ENCODE measurements at places on chromosomes 13 and 19.

GRCh38 chr19:37251308-37252229, 33.6 kb downstream of the ZNF383 start:
- peak; percentile 95 for DNase-seq

GRCh38 chr13:101393140-101393539, 23.2 kb downstream of the NALCN start:
- no peak for DNase-seq

DNA sequence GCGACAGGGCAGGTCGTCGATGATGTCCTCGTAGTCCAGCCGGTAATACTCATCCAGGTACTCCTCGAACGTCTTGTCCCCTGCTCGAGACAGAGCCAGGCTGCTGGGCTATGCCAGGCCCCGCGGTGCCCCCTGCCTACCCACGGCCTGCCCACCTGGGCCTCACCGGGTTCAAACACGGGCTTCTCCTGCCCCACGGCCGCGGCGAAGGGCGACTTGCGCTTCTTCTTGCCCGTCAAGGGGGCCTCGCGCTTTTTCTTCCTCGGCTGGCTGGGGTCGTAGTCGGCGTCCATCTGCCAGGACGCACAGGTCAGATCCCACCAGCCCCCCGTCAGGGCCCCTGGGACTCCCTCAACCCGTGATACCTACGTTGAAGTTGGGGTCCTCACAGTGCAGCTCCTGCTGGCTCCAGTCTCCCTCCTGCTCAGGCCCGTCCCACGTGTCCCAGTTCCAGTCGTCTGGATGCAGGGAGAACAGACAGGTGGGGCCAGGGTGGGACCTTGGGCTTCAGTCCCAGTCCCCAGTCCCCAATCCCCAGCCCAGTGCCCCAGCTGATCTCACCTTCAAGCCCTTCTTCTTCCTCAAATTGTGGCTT, 8.1 kb downstream of the KRI1 start:
- DNase-seq = no peak

GRCh38 chr13:51781246-51782022, 22.5 kb downstream of the DHRS12 start:
- DNase-seq = no peak

- DNase-seq = no peak
Measured at GRCh38 chr19:2268861-2269243, 12.6 kb upstream of the JSRP1 start.

DNA sequence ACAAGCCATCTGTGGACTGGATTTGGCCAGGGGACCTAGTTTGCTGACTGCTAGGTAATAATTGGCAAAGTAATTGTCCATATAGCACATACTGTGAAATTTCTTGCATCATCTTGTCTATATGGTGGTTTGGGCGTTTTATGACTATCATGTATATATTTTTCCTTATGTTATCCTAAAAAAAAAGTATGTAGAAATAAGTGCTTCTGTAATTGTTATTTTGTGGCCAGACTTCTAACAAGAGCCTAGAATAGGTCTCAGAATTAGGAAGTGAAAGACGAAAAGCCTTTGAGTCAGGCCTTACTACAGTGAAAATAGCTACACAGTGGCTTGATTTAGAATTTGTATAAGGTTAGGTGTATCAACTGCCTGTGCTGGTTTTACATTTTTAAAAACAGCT, 4.2 kb downstream of the FNDC3A start:
- no peak for DNase-seq

GRCh38 chr13:46964789-46965527, 68.1 kb upstream of the HTR2A start:
- peak; percentile 54 for DNase-seq

GRCh38 chr19:4388337-4389063, 11.8 kb downstream of the SH3GL1 start:
- no peak for DNase-seq

GRCh38 chr13:104011505-104012241, 945.5 kb upstream of the SLC10A2 start:
- no peak for DNase-seq

GRCh38 chr19:5851302-5851701, at the start of gene FUT3:
Gene FUT3, minus strand, starts transcription at chr19:5851449.
- DNase-seq = no peak

GRCh38 chr13:20891768-20892167, 10.8 kb downstream of the XPO4 start:
- DNase-seq = no peak

DNA sequence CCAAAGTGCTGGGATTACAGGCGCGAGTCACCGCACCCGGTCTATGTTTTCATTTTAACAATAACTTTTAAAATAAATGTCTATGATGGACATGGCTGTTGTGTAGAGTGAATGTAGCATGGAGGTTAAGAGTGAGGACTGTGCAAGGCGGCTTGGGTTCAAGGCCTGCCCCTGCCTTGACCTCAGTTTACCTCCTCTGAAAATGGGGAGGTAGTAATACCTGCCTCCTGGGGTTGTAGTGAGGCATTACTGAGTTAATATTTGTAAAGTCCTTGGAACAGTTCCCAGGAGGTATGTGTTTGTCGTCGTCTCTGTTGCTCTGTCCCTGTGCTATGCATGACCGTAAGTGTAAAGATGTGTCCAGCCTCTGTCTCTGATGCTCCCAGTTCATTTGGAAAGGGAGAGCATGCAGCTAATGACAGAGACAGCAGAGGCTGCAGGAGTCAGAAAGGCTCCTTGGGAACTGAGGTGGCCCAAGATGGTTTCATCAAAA, 9.4 kb downstream of the GARRE1 start:
- DNase-seq = no peak

- DNase-seq = no peak
Measured at GRCh38 chr13:38384171-38384570, 34.5 kb downstream of the UFM1 start.

- no peak for DNase-seq
Measured at GRCh38 chr19:23913931-23914330, 755 bp upstream of the ZNF726 start.

DNA sequence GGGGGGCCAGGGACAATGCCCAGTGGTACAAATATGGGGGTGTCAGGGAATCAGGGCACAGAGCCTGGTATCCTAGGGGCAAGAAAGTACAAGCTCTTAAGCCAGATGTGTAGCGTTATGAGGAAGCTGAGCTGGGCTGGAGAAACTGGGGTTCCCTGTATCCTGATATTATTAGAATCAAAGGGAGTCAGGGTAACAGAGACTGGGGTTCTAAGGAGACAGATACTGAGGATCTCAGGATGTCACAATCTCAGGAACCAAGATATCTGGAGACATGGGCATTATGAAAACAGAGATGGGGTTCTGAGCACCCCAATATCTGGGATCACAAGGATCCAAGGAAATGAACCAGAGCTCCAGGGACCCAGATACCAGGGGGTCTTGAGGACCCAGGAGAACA, 784 bp downstream of the BCL3 start:
- no peak for DNase-seq

DNA sequence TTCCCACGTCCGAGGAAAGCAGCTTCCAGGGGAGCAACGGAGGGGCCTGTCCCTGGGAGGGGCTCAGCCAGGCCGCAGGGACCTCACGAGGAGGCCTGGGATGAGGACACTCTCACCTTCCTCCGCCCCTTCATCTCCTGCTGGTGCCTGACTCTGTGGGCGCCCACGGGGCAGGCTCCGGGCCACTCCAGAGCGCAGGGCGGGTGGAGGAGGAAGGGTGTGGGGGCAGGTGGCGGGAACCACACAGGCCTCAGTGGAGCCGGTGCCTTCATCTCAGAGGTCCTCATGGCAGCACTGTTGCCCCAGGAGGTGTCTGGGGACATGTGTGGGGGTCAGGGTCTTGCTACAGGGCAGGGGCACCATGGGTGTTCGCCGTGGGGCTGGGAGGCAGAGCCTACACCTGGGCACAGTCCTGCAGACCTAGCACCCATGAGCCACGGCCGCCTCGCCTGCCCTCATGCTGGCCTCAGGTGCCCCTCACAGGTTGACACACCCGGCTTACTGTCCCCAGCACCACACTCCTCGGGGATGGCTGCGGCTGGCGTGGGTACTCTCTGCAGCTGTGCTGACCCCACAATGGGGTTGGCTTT, 10.1 kb upstream of the TMEM255B start:
- no peak for DNase-seq

DNA sequence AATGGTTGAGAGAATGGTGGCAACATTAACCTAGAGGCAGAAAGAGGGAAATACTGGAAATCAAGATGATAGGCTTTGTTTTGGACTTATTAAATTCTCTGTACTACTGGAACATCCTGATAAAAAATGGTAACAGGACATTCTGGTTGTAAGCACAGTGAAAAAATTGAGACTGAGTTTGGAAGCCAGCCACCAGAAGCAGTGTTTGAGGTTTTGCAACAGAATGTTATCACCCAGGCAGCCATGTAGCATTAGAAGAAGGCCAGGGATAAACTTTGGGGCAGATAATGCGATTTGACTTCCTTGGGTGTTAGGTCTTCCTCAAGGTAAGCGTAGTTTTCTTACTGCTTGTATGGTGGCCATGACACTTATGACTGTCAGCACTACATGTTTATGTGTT, 307.4 kb downstream of the ATP8A2 start:
- no peak for DNase-seq

- DNase-seq = no peak
Measured at GRCh38 chr19:10316229-10317044, 622 bp upstream of the FDX2 start.

- no peak for DNase-seq
Measured at GRCh38 chr13:65857942-65858565, 1372.1 kb downstream of the PCDH9 start.

GRCh38 chr13:60137911-60138560, 25.7 kb downstream of the DIAPH3 start:
- no peak for DNase-seq

GRCh38 chr13:112056739-112057438, 10.1 kb upstream of the SOX1 start:
- DNase-seq = no peak

DNA sequence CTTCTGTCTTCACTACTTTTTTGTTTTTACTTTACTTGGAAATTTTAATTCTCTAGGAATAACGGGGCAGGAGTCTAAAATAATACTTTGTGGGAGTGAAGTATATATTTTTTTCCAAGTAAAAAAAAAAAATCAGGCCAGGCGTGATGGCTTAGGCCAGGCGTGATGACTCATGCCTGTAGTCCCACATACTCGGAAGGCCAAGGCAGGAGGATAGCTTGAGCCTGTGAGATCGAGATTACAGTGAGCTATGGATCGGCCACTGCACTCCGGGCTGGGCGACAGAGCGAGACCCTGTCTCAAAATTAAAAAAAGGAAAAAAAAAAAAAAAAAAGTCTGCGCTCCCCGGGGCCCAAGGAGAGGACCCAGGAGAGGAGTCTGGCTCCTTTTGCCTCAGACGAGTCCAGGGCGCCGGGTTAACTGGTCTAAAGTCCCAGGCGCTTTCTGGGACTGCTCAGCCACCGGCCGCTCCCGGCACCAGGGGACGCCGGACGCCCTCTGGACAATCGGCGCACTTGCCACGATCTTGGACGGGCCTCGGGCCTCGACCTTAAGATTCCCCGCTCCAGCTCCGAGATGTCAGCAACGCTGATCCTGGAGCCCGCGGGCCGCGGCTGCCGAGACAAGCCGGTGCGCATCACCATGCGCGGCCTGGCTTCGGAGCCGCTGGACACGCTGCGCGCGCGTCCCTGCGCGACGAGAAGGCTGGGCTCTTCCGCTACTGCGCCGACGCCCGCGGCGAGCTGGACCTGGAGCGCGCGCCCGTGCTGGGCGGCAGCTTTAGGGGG, 2.7 kb upstream of the ZFP82 start:
- DNase-seq = peak; percentile 1

DNA sequence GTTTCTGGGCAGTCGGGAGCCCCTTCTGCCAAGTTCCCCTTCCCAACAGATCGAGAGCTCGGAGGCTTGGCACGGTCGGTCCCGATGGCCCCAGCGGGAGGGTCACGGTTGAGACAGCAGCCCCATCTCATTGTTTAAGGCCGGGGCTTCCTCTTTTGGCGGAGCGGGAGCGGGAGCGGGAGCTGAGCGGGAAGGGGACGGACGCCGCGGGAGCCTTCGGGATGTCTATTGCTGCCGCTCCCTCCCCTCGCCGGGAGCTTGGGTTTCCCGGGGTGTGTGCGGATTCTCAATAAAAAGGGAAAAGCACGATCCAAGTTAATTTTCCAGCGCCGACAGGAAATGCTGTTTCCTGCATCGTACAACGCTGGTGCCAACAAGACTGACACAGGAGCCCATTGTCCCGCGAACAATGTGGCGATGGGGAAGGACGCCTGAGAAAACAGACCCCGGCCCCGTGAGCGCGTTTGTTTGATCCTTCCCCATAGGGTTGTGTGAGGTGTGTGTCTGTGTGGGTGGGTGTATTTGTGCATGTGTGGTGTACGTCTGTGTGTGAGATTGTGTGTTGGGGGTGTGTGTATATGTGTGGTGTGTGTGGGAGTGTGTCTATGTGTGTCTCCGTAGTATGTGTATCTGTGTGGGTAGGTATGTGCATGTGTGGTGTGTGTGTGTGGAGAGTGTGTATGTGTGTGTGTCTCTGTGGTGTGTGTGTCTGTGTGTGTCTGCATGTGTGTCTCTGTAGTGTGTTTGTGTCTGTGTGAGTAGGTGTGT, 36.3 kb upstream of the FLT1 start:
- no peak for DNase-seq

- DNase-seq = no peak
Measured at GRCh38 chr19:41944336-41944735, 14.8 kb downstream of the RABAC1 start.

DNA sequence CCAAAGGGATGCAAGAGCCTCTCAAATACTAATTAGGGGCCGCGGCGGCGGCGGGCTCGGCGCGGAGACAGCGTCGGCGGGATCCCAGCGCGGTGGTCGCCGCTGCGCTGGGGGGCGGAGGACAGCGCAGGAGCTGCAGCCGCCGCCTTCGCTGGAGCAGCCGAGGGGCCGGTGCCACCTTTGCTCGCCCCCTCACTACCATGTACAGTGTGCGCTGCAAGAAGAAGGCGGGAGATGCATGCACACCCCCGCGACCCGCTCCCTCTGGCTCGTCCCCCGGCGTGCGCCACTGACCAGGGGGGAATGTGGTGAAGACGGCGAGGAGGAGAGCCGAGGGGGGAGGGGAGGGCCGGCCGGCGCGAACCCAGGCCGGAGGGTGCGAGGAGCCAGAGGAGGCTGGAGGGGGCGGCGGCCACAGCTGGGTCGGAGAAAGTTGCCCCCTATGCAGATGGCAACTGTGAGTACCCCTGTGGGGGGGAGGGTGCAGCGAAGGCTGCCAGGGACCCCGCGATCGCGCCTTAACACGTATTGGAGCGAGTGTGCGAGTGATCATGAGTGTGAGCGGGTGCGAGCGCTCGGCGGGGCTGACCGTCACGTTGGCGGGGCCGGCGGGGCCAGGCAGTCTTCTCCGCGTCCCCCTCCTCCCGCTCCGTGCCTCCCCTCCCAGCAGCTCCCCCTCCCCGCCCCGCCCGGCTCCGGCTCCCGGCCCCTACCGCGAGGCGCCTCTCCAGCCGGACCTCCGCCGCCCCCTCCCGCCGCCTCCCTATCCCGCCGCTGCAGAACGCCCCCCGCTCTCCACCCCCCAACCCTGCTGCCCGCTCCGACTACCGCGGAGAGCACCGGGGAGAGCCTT, 808 bp downstream of the SLITRK5 start:
- no peak for DNase-seq

- DNase-seq = no peak
Measured at GRCh38 chr13:75792526-75793187, 156.5 kb downstream of the LMO7 start.

Measured in GM04503 (cell line).